ENCODE measurements at places on chromosomes 16 and 17. TPM values are rescaled to one million over a fixed set of nuclear protein-coding genes. Genes with fewer than 3 reads are reported as not detected.

The DOC2B gene
- total RNA-seq = 0.02 TPM

The PMP22 gene
- not detected for total RNA-seq

The TBL3 gene
- total RNA-seq = 45.7 TPM

The KRTAP4-4 gene
- total RNA-seq = not detected

The OTOP2 gene
- not detected for total RNA-seq

The HYDIN gene
- total RNA-seq = not detected

The YBX2 gene
- total RNA-seq = 0.83 TPM

The HES7 gene
- total RNA-seq = 2.5 TPM

The PRSS22 gene
- total RNA-seq = 0.24 TPM

The SBK1 gene
- 3.8 TPM for total RNA-seq

The NT5C3B gene
- total RNA-seq = 29.0 TPM

The CX3CL1 gene
- total RNA-seq = not detected

The KLHL10 gene
- 0.29 TPM for total RNA-seq

The RASD1 gene
- 0.33 TPM for total RNA-seq

The LGALS9C gene
- total RNA-seq = not detected

The HS3ST3A1 gene
- total RNA-seq = 0.85 TPM

The DRG2 gene
- total RNA-seq = 37.7 TPM

The CETP gene
- not detected for total RNA-seq

The ITGB3 gene
- not detected for total RNA-seq

The CDRT15L2 gene
- total RNA-seq = not detected

The SLC12A4 gene
- 29.9 TPM for total RNA-seq

The SIAH1 gene
- 13.0 TPM for total RNA-seq

The AIPL1 gene
- total RNA-seq = not detected

The KRT33A gene
- not detected for total RNA-seq

The KRT16 gene
- not detected for total RNA-seq

The HCRT gene
- total RNA-seq = not detected

The SPATA22 gene
- not detected for total RNA-seq

The GJD3 gene
- 0.27 TPM for total RNA-seq

Measured in activated CD4-positive, alpha-beta memory T cell treated with anti-CD3 and anti-CD28 coated beads for 36 hours (primary cell).